AG10803 (cell line): ENCODE measurements at places on chromosomes 16 and 17.

DNA sequence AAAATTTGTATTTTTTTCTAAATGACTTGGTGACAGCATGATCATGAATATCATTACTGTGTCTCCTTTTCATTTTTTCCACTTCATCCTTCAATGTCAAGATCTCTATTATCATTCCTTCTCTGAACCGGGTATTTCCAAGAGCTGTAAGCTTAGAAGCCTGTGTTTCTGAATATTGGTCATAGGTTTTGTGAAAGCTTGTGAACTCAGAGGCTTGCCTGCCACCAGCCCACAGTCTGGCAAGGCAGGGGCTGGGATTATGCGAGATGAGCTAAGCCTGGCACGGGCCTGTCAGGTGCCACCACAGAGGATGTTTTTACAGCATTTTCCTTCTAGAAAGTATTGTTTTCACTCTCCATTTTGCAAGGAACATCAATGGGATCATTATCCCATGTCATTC lies 92.8 kb downstream of the MYH10 start:
- no peak for DNase-seq

DNA sequence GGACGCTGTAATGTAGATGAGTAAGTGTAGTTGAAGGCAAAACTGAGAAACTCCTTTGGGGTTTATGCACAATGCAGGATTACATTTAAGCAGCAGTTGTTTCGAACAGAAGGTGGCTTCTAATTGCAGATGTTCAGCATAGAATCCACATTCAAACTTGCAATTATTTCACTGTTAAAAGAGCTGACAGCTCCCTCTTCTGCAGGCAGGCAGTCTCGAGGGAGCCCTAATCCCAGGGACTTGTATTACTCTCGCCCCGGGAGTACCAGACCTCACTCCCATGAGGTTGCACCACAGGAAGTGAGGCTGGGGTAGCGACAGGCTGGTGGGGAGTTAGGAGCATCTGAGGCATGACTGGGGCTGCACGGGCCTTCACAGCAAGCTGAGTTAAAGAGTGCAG lies 484.3 kb upstream of the EEF2KMT start:
- no peak for DNase-seq

DNA sequence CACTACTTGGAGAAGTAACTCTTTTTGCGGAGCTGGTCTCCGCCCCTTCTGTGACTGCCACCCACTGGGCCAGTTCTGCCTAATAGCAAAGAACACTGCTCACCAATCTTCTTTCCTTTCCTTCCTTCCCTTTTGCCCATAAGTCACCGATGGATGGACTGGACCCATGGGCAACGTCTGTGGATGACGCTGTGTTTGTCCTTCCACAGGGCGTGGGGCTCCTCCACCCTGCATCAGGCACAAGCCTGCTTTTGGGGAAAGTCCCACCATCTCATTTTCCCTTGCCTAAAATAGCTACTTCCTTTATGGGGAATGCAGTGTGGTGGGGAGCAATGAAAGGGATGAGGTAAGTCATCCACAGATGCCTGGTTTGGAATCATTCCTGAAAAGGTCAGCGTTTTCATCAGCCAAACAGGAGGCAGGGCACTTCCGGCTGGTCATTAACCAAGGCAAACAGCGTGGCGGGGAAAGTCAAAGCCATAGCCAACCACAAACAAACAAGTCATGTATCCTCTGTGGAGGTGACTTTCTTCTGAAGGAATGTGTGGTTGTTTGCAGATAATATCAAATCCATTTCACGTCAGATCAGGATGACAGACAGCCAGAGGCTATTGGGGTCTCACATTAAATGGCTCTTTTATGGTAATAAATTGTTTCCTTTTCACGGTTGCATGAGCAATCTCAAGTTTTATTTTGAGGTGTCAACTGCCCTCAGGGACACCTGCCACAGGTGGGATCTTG lies 30.7 kb upstream of the MED9 start:
- peak; percentile 93 for DNase-seq

DNA sequence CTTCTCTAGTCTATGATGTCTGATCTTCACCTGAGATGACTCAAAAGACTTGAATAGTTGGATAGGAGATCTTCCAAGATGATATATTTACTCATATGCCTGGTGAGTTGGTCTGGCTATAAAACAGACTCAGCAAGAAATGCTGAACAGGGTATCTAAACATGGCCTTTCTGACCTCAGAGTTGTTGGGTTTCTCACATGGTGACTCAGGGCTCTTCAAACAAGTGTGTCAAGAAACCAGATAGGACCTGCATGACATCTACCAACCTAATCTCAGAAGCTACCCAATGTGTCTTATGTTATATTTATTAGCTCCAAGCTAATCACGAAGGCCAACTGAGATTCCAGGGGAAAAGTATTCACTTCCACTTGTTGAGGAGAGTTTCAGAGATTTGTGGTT lies 1477.3 kb downstream of the CDH8 start:
- no peak for DNase-seq

DNA sequence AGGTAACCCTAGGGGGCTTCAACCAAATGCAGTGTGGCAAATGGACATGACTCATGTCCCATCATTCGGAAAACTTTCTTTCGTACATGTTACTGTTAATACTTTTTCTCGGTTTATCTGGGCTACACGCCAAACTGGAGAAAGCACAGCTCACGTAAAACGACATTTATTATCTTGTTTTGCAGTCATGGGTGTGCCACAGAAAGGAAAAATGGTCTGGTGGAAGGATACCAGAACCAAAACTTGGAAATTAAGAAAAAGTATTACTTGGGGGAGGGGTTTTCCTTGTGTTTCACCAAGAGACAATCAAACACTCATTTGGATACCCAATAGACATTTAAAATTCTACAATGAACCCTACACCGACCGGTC lies 23.6 kb downstream of the ALOX15B start:
- no peak for DNase-seq
